Common myeloid progenitor, CD34-positive (primary cell): ENCODE measurements at places on chromosomes 1 and 21.

GRCh38 chr1:5826601-5827000 is 165.6 kb downstream of the NPHP4 start:
- DNase-seq: no peak

- DNase-seq: no peak
These were observed 472.3 kb upstream of the VAMP3 start for GRCh38 chr1:7298749-7299151.

GRCh38 chr1:229887043-229887822 is 179.8 kb upstream of the GALNT2 start:
- DNase-seq: no peak

- peak; percentile 58 for DNase-seq
These were observed 2.0 kb downstream of the EFHD2 start for GRCh38 chr1:15411593-15412137.

DNA sequence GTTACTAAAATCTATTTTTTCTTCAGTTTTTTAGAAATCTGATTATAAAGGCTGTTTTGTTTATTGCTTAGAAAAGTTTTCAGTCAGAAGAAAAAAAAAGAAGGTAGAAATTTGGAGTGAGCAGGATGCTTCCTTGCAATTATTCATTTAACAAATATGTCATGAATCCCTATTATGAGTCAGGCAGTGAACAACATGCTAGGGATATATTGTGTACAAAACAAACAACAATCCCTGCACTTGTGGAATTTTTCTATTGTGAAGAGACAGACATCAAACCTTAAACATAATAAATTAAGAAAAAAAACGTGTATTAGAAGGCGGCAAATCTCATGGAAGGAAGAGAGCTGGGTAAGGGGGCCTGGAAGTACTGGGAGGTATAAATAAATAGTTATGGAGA is 664.1 kb upstream of the CAMK1G start:
- DNase-seq: no peak

GRCh38 chr1:4633346-4633745 is 21.1 kb upstream of the AJAP1 start:
- DNase-seq: no peak

GRCh38 chr1:200150721-200151120 is 123.2 kb downstream of the NR5A2 start:
- no peak for DNase-seq

DNA sequence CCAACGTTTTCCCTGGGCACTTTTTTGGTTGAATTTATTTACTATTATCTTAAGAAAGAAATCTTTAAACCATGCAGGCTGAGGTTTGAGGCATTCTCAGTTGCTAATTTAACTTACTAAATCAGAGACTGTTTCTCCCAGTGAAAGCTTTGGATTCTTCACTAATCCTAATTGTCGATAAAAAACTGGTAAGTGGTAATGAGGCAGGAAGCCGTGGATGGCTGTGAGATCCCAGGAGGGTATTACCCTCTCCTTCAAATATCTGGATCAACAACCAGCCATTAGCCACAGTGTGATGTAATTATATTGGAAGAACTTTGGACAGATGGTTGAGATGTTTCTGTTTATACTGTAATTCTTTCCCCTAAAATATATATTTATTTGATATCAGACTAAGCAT is 485.0 kb downstream of the DISC1 start:
- no peak for DNase-seq

GRCh38 chr1:109687641-109688499 is at the start of gene GSTM1:
GSTM1 (plus strand) TSS chr1:109687817; CDS start chr1:109687874, 57 bp downstream.
- peak; percentile 73 for DNase-seq

DNA sequence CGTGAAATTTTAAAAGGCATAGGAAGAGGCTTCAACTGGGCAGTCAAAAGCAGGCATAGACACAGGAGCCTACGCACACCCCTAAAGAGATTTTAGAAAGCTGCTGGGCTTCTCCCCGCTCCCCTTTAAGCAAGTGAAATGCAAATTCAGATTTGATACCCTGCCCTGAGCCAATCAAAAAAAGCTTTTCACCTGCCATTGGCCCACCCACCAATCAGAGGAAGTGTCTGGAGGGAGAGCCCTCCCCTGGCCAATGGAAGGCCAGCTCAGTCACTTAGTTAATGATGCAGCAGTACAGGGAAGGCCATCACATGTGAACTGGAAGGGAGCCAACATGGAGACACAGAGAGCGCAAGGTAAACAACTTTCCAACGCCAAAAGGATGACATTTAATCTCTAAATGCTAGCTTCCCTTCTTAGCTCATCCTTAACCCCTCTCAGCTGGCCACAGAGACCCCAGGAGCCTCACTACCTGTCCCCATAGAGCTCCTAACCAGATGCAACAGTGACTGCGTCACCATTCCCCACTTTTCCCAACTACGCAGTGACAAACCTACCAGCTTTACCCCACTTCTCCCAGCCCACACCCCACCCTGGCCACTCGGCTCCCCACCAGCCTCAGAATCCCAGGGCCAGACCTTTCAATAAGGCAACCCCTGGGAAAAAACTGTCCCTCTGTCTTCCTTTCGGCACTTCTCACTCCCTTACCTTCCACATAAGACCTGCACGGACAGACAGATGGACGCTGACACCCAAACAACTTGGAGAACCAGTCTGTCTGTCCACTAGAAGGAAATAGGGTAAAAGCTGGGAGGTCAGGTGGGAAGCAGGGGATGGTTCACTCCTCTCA is 71.0 kb downstream of the CD46 start:
- DNase-seq: peak; percentile 94

DNA sequence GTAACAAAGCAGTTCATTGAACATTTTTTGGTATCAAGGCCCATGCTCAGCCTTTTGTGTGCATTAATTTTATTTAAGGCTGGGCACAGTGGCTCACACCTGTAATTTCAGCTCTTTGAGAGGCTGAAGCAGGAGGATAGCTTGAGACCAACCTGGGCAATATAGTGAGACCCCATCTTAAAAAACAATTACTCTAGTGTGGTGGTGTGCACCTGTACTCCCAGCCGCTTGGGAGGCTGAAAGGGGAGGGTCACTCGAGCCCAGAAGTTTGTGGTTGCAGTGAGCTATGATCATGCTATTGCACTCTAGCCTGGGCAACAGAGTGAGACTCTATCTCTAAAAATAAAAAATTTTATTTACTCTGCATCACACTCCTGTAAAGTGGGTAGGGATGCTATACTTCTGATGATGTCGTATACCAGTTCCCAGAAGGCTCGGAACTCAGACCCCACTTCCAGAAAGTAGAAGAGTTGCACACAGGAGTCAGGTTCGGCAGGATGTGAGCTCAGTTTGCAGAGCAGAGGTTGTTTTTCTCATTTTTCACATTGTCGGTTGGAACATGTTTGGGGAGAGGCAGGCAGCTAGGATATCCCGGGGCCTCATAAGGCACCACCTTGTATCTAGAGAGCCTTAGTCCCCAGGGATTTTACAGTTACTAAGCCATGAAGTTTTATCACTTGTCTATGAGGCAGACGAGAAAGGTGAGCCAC is 144.6 kb downstream of the GALNT2 start:
- peak; percentile 15 for DNase-seq

DNA sequence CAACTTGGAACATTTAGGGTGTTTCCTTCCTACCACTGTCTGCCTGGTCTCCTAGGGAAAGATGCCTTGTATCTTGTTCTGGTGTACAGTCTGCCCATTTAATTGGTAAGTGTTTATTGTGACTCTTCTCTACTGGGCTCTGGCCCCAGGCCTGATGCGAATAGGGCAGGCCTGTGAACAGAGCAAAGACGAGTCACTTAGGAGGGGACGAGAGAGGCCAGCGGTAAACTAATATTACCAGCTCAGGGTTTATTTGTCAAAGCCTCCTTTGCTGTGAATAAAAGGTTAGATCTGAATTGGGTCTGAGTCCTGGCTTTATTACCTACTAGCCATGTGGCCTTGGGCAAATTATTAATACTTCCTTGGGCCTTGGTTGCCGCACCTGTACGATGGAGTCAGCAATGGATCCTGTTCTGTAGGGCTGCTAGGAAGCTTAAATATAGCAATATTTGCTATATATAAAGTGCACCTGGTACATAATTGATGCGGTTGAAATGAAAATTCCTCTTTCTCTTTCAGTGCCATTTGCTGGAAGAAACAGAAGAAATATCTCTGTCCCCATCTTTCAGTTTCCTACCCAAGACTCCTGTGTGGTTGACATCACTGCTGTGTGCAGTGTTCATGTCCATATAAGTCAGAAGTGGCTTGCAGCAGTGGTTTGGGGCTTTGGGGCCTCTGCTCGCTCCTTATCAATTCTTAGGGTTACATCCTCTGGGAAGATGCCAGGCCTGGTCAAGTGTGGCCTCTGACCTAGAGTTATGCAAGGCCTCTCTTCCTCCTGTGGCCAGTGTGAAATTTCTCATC is 32.4 kb downstream of the MAPKAPK2 start:
- DNase-seq: peak; percentile 50

GRCh38 chr1:6287431-6287886 is 26.6 kb upstream of the GPR153 start:
- DNase-seq: no peak

DNA sequence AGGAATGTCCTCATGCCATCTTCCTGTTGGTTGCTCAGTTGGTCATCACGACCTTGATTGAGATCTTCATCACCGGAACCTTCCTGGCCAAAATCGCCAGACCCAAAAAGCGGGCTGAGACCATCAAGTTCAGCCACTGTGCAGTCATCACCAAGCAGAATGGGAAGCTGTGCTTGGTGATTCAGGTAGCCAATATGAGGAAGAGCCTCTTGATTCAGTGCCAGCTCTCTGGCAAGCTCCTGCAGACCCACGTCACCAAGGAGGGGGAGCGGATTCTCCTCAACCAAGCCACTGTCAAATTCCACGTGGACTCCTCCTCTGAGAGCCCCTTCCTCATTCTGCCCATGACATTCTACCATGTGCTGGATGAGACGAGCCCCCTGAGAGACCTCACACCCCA is 42.9 kb downstream of the KCNJ15 start:
- DNase-seq: no peak

DNA sequence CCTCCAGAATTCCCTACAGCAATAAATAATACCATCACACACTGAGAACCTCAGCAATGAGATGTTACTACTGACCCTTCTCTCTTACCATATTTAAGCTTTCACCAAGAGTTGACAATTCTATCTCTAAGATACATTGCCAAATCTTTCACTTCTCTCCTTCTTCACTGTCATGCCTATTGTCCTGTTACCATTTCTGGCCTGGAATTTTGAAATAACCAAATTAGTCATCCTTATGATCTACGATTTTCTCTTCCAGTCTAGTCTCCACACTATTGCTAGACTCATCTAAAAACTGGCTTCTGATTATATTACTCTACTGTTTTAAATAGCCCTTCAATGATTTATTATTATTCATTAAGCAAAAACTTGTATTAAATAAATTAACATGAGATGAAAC is 656.1 kb upstream of the ADGRL4 start:
- DNase-seq: no peak

DNA sequence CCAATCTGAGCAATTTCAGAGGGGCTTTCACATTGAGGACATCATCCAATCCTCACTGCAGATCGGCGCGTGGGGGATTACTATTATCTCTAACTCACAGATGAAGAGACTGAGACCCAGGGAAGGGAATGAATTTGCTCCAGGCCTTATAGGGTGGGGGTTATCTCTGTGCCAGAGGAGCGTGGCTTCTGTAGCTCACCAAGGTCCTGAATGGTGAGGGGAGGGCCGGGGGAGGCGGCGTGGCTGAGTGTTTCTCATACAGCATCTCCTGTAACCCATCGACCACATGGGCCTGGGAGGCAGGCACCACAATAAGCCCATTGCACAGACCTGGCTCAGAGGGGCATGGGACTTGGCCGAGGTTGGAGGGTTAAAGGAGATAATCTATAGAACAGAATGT is 143.0 kb upstream of the KLHDC7A start:
- no peak for DNase-seq

- DNase-seq: no peak
These were observed 99.5 kb upstream of the CD55 start for GRCh38 chr1:207221934-207222351.

DNA sequence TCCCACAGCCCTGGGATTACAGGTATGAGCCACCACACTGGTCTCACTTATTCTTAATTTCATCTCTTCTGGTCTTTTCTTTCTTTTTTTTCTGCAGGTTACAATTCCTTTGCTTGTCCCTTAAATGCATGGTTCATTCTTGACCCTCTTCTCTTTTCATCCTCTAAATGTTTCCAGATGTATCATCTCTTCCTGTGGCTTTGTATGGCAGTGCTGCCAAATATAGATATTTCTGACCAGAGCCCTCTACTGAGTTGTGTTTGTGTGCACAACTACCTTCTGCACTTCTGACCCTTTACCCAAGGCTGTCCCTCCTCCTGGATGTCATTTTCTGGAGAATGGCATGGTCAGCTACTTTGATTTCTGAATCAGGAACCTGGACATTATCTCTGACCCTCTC is 32.5 kb downstream of the OLFML3 start:
- no peak for DNase-seq

DNA sequence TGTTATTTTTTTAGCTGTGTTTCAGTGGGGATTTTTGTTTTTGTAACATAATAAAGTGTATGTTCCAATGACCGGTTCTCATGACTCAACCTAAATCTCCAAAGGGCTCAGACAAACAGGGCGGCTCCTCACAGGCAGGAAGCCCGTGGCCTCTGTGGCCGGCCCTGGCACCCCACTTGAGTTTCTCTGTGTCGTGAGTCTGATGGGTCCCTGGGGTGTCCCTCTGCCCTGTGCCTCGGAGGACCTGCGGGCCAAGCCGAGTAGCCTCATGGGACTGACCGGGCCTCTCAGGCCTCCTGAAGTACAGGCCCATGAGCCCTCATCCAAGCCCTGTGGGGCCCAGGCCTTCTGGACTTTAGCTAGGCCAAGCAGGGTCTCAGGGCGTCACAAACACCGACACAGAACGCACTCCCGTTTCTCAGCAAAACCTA is 16.1 kb upstream of the CCDC27 start:
- no peak for DNase-seq

DNA sequence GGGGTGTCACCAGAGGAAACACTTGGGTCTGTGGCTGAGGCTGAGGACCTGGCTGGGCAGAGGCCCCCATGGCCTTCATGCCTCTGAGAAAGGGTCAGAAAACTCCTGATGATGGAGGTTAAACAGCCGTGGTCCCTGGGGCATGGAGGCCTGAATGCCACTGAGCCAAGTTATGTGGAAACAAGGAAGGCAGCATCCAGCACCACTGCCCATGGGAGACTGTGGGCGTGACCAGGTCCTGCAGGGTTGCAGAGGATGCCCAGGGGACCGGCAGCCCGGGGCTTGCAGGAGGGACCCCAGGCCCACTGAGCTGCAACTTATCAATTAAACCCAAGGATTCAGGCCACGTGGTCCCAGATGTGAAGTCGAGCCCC is 18.9 kb upstream of the COL6A2 start:
- no peak for DNase-seq

- DNase-seq: no peak
These were observed 23.2 kb upstream of the BECN2 start for GRCh38 chr1:241934201-241934848.
